Endothelial cell (in vitro differentiated cells): ENCODE measurements at places on chromosomes 13 and 19. TPM values are rescaled to one million over a fixed set of nuclear protein-coding genes. Genes with fewer than 3 reads are reported as not detected.

The FFAR1 gene
- not detected for total RNA-seq

- no peaks in the 10 kb centered on the region for H3K36me3 ChIP-seq
- H3K4me3 ChIP-seq, result no peak overlapping the region
- no peaks in the 10 kb centered on the region for H3K4me1 ChIP-seq
- no peaks in the 10 kb centered on the region for H3K27me3 ChIP-seq
- H3K27ac ChIP-seq, result no peak overlapping the region
- no peak for DNase-seq
These were observed 129.5 kb downstream of the ATP8A2 start for GRCh38 chr13:25501231-25501630.

- DNase-seq, result no peak
- H3K27ac ChIP-seq, result no peak overlapping the region
- H3K4me3 ChIP-seq, result no peak overlapping the region
- no peaks in the 10 kb centered on the region for H3K27me3 ChIP-seq
These were observed 185.1 kb downstream of the PRR20E start for GRCh38 chr13:57352114-57352513.

DNA sequence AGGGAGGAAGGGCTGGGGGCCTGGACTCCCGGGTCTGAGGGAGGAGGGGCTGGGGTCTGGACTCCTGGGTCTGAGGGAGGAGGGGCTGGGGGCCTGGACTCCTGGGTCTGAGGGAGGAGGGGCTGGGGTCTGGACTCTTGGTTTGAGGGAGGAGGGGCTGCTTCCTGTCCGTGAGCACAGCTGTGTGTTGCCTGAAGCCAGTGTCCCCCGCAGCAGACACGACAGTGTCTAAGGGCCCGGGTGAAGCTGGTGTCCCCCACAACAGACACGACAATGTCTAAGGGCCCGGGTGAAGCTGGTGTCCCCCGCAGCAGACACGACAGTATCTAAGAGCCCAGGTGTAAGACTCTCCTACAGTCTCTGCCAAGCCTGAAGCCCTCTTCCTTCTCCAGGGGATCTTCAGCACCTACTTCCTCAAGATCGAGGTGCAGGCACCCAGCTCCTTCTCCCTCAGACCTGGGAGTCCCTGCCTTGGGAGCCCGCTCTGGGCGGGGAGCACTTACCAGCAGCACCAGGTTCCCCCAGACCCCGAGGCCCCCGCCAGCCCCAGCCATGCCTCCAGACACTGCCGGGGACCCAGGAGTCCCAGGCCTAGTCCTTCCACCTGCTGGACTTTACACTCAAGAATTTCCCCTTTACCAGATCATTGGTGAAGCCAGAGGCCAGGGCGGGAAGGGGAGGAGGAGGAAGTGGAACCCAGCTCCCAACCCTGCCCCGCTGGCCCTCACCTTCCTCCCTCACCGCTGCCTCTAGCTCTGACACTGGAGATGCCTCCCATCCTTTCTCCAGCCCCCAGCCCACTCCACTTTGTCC, at the start of gene PTPRH:
TSS of gene PTPRH (minus strand) at position 622 of the 813 bp plus-strand sequence. CDS start at position 554, 68 bp downstream.
- DNase-seq, result no peak
- no peaks in the 10 kb centered on the region for H3K4me1 ChIP-seq
- H3K36me3 ChIP-seq, result no peaks in the 10 kb centered on the region
